ENCODE measurements at places on chromosomes 4 and X.

DNA sequence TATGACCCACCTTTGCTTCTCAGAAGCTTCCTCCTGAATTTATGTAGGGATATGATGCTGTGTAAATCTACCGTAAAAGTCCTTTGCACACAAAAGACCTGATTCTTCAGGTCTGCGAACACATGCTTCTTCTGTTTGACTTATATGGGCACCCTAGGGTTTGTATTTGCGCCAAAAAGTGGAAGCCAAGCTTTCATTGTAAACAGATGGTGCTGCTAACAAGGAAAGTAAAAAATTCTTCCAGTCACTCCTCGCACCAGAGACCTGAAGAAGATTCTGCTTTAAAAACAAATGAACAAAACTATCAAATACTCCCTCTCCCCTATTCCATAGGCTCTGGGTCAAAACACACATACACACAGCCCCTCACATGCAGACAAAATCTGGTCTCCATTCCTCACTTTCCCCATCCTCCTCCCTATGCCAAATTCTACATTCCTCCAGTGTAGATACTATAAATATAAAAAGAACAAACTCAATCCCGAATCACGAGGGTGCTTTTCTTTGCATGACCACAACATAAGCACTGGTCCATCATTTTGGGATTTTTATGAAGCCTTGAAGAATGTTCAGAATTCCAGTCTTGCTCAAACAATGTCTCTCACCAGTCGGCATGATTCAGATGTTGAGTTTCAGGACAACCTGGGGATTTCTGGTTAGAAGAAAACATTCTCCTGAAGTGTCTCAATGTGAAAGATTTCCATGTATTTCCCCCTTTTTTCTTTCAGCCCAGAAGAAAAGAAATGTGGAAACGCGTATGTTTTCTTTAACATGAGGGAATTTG lies 125.1 kb downstream of the PALLD start:
- no peak for DNase-seq

GRCh38 chrX:86066998-86067397 lies 19.6 kb upstream of the CHM start:
- no peak for DNase-seq

DNA sequence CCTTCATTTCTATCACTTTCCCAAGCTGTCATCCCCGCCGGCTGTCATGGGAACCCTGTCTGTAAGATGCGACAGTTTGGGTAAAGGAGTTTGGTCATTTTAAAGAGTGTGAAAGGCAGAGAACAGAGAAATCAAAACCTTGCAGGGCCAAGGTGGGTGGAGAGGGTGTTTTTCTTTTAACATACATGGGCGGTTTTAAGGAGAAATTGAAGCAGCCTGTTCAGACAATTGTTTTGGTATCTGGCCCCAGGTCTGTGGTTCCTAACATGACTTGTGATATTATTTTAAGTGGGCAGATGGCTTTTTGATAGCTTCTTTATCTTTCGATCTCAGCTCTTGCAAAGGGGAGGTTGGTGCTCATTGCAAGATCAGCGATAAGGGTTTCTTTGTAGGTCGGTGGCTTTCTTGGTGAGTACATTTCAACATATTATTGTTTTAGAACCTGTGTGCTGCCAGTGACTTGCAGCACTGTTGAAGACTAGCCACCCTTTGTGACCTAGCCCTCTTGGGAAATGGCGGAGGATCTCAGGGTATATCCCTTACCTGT lies 3.7 kb downstream of the PPP1R3F start:
- peak; percentile 23 for DNase-seq

GRCh38 chrX:45524805-45525204 lies 324.1 kb upstream of the DIPK2B start:
- DNase-seq, result no peak

- DNase-seq, result no peak
These were observed 22.3 kb upstream of the NAT8L start for GRCh38 chr4:2036866-2037265.

- no peak for DNase-seq
These were observed 830.9 kb downstream of the TECRL start for GRCh38 chr4:63578383-63578782.

DNA sequence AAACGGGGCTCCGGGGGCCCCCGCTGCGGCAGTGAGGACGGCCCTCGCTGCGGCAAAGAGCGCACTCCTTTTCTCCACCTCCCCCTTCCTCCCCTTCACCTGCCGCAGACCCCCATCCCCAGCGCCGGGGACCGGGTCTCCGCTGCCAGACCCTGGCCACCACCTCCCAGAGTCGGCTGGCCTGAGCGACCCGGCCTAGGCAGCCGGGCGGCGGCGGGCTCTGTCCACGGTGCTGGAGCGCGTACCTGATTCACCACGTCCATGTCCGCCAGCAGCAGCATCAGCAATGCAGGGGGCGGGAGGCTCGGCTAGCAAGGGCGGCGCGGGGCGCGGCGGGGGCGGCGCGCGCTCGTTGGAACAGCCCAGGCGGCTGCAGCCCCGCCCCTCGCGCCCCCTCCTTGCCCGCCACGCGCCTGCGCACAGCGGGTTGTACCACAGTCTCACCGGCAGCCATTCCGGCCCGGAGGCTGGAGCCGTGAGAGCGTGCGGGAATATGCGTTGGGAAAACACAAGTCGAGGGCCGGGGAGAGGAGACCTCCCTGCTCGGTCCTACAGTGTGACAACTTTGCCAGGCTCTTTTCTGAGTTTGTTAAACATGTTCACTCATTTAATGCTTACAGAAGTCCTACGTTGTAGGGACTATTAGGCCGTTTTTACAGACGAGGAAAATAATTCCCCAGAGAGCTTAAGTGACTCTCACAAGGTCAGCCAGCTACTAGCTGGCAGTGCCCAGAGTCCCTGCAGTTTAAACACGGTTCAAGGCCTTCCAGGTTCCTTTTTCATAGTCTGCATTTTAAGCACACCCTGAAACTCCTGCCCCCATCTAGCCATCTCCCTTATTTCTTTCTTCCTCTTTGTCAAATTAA lies at the start of gene SYP:
Gene SYP (minus strand): TSS at position 288 of the 866 bp plus-strand sequence. CDS start 7 bp downstream, at position 281.
- DNase-seq, result peak; percentile 81

DNA sequence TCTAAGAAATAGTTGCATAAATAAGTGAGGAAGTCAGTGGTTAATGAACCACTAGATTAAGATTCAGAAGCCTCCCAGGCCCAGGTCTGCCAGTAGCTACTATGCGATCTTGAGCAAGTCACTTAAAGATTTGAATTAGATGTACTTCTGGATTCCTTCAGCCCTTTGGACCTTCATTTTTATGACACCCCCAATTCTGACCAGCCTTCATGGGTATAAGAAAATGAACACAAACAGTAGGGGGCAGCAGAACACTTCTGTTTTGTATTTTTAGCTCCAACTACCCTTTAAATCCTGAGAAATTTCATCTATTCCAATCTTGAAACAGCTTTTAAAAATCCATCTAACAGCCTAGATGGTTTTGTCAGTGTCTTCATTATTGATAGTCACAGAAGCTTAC lies 19.0 kb downstream of the TMEM47 start:
- DNase-seq, result no peak

DNA sequence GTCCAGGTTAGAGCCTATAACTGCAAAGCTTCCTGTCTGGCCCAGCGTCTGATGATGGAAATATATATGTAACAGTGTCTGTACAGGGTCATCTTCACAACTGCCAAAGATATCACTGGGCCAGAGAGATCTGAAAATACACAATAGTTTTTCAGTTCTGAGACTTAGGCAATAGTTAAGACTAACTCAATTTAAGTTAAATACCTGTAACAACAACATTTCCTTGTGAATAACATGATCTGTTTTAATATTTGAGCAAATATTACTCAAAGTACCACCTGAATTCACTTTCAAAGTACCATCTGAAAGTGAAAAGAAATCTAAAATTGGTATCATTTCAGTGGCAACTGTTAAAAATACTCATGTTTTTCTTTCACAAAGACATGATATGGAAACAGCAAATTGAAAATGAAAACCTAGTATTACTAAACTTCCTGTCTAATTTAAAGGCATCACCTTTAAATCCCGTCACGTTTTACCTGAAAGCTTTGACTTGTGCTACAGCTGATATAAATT lies 9.6 kb downstream of the ZAR1 start:
- DNase-seq, result no peak

DNA sequence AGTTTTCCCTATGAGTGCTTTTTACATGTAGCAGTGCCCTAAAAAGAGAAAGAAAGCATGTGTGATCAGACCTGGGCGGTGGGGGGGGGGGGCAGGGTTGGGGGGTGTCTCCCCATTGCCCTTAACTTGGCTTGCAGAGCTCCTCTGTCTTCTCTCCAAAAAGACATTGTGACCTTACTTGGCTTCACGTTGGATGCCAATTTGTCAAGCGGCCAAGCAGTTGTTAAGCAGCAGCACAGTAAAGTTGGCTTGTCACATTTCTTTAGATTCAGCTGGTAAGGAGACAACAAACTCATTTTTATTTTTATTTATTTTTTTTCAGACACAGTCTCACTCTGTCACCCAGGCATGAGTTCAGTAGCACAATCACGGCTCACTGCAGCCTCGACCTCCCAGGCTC lies 57.3 kb upstream of the ZNF157 start:
- DNase-seq, result no peak

DNA sequence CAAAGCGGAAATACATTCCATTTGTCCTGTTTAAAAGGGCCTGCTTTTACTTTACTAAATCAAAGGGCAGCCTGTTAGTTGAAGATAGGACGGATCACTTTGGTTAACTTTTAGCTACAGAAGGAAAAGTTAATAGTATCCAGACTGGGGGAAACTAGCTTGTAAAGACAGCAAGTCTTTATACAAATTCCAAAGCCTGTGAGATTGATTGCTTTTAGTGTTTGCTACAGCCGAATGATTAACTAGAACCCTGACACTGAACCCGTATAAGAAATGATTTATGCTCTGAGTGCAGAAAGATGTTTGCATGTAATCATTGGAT lies 93.4 kb downstream of the FRAS1 start:
- DNase-seq, result no peak

- no peak for DNase-seq
These were observed 323.1 kb downstream of the GBA3 start for GRCh38 chr4:23015821-23016220.

- DNase-seq, result no peak
These were observed 682.0 kb downstream of the KCTD8 start for GRCh38 chr4:43766648-43767047.

GRCh38 chrX:115067812-115068211 lies 50.4 kb upstream of the IL13RA2 start:
- no peak for DNase-seq

DNA sequence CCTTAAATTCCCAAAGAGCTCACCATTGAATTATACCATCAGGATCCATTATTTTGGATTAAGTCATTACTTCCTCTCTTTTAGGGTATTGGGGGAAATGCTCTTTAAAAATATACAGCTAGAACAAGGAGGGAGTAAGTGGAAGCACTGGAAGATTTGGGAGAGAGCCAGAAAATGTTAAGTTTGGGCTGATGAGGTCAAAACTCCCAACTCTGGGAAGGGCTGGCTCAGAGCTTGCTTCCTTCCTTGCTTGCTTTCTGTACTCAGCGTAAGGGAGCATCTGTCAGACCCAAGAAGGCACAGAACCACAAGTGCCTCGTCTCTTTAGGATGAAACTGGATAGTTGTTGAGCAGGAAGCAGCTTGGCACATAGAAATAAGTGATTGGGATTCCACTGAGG lies 138.2 kb downstream of the GUCY2F start:
- no peak for DNase-seq

GRCh38 chr4:180059216-180059881 lies 2183.9 kb upstream of the TENM3 start:
- no peak for DNase-seq

DNA sequence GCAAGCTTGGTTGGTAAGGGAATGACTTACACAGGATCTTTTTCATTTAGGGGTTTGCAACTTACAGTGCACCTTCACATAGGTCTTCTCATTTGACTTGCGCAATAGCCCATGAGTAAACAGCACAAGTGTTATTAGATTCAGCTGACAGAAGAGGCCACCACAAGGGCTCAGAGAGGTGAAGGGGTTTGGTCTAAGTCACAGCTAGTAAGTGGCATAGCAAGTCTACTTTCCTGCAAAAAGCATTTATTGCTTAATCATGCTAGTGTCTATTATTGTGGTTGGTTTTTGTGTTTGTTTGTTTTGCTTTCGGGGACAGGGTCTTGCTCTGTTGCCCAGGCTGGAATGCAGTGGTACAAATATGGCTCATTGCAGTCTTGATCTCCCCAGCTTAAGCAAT lies 83.3 kb downstream of the SPRY1 start:
- no peak for DNase-seq

DNA sequence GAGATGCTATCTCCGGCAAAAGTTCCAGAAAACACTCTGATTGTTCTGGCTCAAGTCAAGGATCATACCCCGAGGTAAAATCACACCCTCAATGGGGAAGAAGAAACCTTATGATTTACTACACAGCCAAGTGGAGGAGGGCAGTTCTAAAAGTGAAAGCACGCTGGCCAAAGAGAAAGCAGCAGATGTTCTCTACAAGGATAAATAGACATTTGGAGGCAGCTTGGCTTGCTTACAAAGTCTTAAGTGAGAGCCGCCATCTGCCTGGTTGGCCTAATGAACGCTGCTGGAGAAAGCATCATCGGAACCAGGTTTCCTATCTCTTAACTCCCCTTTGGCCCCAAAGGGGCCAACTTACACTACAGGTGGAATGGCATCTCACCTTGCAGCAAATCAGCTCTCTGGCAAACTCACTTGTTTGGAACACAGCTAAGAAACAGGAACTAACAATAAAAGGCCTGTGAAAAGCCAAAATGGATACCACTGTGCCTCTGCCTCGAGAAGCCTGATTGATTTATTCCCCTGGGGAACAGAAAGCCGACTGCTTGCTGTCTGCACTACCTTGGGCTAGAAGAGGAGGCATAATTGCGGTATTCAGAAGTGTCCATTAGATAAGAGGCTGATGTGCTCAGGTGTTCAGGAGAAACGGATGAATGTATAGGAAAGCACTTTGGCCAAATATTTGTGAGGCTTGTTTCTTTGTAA lies 22.8 kb downstream of the FRAS1 start:
- DNase-seq, result no peak

DNA sequence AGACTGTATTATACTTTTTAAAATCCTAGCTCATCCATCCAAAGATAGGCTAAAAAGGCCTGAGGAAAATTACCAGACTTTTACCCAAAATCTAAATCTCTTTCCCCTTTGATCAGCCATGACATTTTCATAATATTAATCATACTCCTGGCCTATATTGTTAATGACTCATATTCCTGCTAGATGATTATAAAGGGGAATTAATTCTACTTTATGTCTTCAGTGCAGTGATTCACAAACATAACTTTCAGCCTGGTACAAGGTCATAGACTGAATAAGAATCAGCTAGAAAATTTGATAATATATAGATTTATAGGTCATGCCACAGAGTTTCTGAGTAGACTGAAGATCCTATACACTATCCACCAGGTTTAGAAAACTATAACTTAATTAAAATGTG lies 1905.4 kb downstream of the C4orf33 start:
- DNase-seq, result no peak

GRCh38 chrX:5979338-5979737 lies 249.3 kb downstream of the NLGN4X start:
- no peak for DNase-seq

DNA sequence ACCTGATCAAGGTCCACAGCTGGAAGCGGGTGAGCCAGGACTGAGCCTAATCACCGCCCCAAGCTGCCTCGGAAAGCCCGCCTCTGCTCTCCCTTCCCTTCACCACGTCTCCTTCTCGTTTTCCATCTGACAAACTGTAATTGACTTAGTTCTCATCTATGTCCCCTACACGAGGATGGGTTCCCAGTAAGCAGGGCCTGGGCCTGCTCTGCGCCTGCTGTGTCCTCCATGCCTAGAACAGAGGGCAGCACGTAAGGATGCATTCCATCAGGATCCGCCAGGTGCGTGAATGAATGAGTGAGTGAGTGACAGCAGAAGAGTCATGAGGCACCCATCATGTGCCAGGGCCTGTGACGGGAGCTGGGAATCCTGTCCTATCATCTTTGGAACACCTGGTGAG lies 86.7 kb downstream of the JAKMIP1 start:
- no peak for DNase-seq

Data from effector CD4-positive, alpha-beta T cell (primary cell).